ENCODE measurements at places on chromosomes 12 and 14.

- no peak for DNase-seq
Measured at GRCh38 chr12:102350070-102350469, 130.3 kb downstream of the IGF1 start.

DNA sequence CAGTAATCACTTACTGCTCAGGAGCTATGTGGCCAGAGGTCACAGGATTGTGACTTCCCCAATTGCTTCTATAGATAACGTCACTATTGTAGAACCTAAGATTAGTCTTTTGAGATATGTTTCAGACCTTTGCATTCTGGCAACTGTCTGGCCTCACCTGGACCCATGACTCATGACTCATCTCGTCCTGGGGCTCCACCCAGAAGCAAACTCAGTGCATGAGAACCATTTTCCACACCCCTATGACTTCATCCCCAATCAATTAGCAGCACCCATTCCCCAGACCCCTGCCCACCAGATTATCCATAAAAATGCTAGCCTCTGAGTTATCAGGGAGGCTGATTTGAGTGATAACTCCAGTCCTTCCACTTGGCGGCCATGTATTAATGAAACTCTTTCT, 186.9 kb downstream of the EMP1 start:
- no peak for DNase-seq

- DNase-seq, result no peak
Measured at GRCh38 chr14:49363821-49364751, 222.1 kb downstream of the RPS29 start.

DNA sequence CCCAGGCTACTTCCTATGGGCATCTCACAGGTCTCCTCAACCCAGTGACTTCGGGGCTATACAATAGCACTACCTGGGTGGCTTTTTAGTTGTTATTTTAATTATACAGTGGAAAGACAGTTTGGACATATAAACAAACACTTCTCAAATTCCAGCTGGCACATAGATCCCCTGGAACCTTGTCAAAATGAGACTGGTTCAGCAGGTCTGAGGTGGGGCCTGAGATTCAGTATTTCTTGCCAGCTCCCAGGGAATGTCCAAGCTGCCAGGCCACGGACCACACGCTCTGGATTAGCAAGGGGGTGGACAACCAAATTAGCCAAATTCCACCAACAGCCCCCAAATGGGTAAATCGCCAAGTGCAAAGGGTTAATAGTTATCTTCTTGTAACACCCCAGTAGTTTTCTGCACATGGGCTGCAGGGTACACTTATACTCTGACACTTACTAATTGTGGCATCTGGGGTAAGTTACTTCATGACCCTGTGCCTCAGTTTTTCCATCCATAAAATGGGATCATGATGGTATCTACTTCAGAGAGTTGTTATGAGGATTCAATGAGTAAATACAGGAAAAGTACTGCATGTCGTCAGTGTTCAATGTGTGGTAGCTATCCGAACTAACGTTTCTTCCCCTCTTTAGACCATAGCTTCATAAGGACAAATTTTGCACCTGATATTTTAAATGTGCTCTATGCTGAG, 789.4 kb upstream of the TBX3 start:
- no peak for DNase-seq

GRCh38 chr12:13812168-13812567, 169.2 kb downstream of the GRIN2B start:
- DNase-seq, result no peak

DNA sequence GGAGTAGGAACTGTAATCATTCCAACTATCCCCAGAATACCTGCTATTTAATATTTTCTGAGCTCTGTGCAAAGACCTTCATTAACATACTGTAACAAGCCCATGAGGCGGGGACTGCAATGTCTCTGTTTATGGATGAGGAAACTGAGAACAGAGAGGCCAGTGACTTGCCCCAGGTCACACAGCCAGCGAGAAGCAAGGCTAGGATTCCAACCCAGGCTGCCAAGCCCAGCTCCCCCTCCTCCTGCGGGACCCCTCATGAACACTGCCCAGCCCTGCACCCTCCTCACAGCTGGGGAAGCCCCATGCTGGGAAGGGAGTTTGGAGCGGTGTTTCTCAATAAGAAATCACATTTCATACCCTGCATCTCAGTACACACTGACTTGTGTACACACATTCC, 10.9 kb downstream of the HVCN1 start:
- DNase-seq, result no peak

DNA sequence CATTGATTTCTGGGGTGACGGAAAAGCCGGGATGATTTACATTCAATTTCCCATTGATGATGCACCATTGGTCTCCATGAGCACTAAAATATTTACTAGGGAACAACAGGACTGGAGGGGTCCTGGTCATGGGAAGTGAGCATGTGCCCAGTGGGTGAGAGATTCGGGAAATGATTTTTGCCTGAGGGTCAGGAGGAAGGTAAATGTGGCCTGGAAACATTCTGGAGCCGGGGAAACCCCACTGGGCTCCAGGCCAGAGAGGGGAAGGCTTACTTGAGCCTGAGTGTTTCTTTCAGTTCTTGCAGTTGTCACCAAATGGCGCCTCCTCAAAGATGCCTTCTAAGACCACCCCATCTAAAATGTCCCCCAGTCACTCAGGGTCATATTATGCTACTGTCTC, 532.3 kb upstream of the TBX3 start:
- no peak for DNase-seq

DNA sequence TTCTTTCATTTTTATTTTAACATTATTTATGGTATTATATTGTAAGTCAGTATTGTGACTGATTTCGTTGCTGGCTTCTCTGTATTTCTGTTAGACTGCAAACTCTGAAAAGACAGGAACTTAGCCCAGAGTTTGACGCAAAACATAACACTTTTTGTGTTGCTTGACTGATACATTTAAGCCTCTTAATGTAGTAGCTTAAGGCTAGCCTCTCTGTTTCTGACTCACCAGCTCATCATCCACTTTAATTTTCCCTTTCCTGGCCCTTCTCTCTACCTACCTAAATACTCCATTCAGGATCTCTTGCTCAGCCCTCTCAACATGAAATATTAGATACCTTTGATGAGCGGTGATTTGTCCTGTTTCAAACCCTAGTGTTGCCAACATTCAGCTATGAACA, 420.6 kb downstream of the LRFN5 start:
- no peak for DNase-seq

GRCh38 chr14:23101986-23102625, 2.7 kb downstream of the CIROP start:
- no peak for DNase-seq

DNA sequence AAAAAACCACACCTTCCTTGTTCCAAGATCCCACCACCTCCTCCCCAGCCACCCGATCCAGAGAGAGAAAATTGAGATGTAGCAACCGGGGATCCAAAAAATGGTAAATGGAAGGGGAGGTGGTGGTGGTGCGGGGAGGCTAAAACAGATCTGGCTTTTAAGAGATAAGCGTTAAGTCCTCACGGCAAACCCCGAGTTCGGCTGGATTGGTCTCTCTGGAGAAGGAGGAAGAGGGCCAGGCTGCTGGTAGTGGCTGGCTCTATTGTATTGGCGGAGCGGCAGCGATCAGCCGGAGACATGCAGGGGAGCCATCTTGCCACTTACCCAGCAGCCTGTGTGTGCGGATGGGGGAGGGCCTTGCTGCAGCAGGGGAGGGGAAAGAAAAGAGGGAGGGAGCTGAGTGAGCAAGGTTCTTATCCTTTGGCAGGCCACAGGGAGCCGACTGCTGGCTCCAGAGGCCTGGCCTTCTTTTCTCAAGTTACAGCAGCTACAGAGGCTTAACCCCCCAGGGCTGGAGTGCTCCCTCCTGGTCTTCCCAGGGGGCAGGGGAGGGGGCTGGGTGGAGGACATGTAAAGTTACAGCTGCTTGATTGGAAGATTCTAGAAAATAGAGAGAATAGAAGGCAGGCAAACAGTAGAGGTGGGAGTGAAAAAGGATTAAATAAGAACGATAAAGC, 14.1 kb upstream of the CDH24 start:
- DNase-seq, result no peak

DNA sequence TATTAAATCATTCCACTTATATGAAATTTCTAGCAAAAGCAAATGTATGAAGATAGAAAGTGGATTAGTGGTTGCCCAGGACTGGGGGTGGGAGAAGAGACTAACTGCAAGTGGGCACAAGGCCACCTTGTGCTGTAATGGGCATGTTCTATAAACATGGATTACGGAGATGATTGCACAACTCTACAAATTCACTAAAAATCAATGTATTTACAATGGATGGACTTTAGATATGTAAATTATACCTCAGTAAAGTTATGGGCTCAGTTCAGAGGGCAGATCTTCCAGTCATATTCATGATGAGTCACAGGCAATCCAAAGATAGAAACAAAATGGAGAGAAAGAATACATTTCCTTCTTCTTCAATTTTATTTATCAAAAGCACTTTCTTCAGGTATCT, 173.9 kb downstream of the NDUFA12 start:
- DNase-seq, result no peak

DNA sequence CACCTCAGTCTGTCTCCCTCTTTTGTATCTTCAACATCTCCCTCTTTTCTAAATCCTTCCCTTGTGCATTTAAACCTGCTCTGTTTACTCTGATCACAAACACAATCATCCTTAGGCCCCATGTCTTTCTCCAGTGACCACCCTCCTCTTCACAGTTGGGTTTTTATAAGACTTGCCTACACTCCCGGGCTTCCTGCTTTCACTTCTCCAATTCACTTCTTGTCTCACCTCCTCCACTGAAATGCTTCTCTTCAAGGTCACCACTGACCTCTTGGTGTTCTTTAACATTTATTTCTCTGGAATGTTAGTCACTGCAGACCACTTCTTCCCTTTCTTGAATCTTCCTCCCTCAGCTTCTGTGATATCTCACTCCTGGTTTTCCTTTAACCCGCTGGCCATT, 8.7 kb upstream of the SMCO2 start:
- DNase-seq, result no peak

- no peak for DNase-seq
Measured at GRCh38 chr12:124496584-124496983, 70.8 kb downstream of the NCOR2 start.

DNA sequence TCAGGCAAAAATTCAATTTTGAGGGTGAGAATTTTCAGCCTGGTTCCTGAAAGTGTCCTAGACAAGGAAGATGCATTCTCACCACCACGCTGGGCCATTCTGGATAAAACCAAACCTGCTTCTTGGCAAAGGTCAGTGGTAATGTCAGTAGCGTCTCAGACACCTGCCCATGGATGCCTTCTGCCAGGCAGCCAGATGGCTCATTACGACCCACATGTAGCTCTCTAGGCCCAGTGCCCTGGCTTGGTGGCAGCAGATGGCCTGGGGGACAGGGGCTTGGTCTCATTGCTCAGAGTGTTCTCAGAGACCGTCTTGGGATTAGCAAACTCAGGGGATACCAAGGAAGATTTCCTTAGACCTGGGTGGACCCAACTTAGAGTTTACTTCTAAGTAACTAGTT, 105.1 kb downstream of the ARF6 start:
- DNase-seq, result no peak

DNA sequence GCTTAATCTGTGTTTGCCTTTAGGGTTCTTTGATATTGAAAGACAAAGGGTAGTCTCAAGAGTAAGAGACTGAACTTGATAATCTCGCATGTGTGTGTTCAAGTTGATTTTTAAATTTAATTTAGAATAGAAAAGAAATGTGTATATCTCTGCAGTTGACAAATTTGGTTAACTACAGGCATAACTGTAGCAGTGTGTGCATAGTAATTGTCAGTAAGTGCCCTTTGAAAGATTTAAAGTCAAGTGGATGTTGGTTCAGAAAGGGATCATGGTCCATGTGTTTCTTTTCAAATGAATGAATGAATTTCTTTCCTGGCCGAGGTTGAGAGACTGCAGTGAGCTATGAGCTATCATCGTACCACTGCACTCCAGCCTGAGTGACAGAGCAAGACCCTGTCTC, 49.9 kb upstream of the DYRK2 start:
- DNase-seq, result no peak

DNA sequence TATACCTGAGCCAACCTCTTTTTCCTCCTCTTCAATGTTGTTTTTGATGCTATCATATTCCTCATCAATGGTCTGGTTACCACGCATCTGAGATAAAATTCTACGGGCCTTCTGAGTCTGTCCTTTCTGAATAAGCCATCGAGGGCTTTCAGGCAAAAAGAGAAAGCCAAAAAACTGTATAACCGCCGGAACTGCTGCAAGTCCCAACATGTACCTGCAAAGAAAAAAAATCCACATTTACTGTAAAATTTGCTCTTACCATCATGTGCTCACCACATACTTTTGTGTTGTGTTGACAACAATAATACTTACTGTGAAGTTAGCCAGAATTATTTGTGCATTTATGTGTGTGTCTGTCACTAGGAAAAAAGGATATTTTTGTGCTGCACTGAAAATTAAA, 77.6 kb downstream of the SLC2A13 start:
- no peak for DNase-seq

DNA sequence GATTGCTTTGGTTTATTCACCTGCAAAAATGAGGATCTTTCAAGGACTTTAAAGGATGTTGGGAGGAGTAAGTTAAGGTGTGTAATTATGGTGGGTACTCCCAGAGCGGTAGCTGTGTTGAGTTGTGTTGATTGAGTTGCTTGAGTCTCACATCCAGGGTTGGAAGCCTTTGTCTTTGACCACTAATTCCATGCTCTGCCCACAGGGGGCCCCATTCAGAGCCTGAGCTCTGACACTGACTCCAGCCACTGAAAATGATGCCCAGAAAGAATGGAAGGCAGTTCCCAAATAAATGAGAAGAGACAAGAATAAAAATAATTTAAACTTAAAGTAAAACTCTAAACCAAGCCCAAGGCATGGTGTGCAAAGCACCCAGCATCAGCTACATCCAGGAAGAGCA, 237.4 kb upstream of the PWP1 start:
- DNase-seq, result no peak

DNA sequence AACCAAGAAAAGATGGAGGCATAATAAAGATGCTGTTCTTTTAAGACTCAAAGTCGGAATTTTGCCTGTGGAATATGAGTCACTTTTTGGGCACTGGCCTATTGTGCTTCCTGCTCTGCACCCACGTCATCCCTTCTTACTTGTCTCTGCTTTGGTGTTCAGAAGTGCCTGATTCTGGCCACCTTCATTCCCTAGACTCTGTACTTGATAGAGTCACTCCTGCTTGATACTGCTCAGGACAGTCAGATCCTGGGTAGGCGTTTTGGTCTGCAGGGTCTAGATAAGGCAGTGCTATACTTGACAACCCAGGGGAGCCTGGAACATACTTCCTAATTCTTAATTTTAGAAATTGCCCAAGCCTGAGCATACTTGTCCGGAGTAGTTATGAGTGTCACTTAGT, 1.9 kb downstream of the LRRK2 start:
- DNase-seq, result no peak

GRCh38 chr14:81432219-81432661, 32.1 kb upstream of the STON2 start:
- DNase-seq, result no peak

GRCh38 chr12:1330477-1330827, 263.9 kb downstream of the FBXL14 start:
- DNase-seq, result no peak

DNA sequence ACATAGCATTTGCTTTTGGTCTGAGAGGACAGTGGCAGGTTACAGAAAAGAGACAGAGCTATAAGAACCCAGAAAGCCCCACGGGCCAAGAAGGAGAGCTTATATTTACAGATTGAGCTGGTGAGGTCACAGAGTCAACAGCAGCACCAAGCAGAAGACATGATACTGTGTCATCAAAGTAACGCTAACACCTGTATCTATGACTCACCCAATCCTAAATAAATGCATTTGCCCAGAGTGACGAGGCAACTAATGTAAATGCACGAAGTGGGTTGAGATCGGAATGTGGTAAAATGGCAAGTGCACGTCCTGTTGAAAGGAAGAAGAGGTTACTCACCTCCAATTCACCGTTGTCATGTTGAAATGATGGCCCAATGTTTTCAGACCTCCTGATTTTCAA, 6.7 kb upstream of the CD163L1 start:
- no peak for DNase-seq
